ENCODE measurements at places on chromosomes 4 and X.

- no peak for DNase-seq
Observed at GRCh38 chr4:54473798-54474197, 184.0 kb upstream of the KIT start.

GRCh38 chrX:131677655-131678628 is 134.1 kb downstream of the OR13H1 start:
- peak; percentile 12 for DNase-seq

DNA sequence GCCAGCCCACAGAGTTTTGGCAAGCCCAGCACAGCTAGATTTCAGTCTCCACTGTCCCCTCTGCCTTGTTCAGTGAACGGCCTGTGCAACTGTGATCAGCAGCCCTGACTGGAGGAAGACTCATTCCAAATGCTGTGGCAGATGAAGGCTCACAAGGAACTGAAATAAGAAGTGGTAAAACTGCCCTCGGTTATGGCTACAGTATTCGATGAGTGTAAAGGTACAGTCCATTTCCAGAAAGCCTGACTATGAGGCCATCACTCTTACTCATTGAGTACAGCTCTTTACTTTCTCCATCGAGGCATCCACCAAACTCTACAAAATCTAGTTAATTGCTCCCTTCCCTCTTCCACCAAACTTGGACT is 69.1 kb downstream of the RHOH start:
- no peak for DNase-seq

DNA sequence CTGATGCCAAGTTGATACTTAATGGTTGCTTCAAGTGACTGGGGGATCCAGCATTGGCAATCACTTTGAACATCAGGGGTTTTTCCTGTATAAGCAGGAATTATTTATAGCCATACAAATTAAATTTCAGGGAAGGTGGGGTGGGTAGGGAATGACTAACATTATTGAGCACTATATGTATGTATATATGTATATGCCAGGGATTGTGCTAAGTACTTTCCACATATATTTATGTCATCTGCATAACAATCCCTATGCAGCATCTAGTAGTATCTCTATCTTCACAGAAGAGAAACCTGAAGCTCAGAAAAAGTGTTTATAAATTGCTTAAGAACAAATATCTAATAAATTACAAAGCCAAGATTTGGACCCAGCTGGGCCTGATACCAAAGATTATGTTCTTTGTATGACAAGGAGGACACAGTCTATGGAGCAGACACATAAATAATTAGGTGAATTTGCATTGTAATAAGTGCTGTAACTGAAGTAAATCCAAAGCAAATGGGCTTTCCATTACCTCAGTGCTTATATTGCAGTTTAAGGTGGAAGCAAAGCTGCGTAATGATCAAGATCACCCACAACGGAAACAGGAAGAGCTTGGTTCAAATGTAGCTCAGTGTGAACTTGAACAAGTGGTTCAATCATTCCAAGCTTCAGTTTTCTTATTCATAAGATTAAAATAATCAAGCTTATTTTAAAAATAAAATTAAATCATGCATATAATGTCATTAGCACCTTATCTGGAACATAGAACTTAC is 18.9 kb upstream of the RASGEF1B start:
- DNase-seq = no peak

GRCh38 chrX:153685751-153686696 is 1.7 kb upstream of the SLC6A8 start:
- DNase-seq = no peak

DNA sequence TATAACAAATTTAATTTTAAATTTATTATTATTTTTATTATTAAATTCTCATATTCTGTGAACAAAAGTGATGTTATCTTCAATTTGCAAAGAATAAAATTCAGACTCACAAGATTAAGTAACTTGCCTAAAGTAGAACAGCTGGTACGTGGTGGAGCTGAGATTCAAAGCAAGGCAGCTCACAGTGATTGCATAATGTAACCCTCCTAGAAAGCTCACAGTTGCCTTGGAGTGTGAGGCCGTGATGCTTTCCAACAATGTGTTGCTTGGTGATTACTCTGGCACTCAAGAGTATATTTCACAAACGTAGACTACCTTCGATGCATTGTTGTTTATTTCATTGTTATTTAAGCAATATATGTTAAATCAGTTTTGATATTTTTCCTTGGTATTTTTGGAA is 1039.2 kb upstream of the PABPC4L start:
- DNase-seq = no peak

GRCh38 chr4:127284236-127284635 is 348.5 kb upstream of the INTU start:
- no peak for DNase-seq

GRCh38 chr4:184471881-184472613 is 2.3 kb downstream of the IRF2 start:
- peak; percentile 24 for DNase-seq

DNA sequence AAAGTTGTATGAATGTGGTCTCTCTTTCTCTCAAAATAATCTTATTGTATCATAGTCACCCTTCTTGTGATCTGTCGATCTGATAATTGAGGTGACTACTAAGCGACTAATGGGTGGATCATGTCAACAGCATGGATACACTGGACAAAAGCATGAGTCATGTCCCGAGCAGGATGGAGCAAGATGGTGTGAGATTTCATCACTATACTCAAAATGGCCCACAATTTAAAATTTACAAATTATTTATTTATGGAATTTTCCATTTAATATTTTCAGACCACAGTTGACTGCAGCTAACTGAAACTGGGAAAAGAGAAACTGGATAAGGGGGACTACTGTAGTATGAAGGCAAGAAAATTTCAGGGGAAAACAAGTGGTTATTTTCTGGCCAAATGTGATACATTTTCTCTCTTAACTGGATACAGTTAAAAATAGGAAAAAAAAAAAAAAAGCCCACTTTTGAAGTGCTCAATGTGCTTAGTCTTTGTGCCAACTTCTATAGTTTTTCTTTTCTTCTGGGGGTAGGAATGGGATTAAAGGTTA is 25.3 kb downstream of the FAM241A start:
- no peak for DNase-seq

GRCh38 chr4:128844931-128845330 is 35.4 kb downstream of the JADE1 start:
- DNase-seq = no peak

DNA sequence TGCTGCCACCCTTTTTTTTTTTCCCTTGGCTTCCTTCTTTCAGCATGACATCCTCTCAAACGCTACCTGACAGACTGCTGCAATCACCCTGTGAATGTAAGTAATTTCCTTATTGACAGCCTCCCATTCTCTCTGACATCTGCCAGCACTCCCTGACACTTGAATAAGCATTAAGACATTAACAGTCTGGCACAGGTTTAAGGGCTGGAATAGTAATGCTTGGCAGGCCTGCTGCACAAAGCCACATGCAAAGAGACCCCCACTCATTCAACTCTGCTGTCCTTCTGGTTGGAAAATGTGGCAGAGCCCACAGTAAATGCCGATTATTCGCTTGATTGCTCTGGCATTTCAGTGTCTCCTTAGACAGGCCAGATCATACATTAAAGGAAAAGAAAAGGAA is 28.1 kb upstream of the RASGEF1B start:
- DNase-seq = no peak

DNA sequence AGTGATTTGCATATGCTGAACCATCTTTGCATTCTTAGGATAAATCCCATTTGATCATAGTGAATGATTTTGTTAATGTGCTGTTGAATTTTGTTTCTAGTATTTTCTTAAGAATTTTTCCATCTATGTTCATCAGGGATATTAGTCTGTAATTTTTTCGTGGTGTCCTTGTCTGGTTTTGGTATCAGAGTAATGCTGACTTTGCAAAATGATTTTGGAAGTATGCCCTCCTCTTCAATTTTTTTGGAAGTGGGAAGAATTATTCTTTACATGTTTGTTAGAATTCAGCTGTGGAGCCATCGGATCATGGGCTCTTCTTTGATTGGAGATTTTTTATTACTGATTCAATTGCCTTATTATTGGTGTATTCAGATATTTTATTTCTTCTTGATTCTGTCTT is 54.0 kb upstream of the TRO start:
- DNase-seq = no peak

GRCh38 chrX:65997978-65998717 is 41.7 kb downstream of the VSIG4 start:
- DNase-seq = no peak
